ENCODE measurements at places on chromosomes 16 and 17.

GRCh38 chr16:1723450-1724147, 17.6 kb downstream of the MAPK8IP3 start:
- DNase-seq, result no peak

DNA sequence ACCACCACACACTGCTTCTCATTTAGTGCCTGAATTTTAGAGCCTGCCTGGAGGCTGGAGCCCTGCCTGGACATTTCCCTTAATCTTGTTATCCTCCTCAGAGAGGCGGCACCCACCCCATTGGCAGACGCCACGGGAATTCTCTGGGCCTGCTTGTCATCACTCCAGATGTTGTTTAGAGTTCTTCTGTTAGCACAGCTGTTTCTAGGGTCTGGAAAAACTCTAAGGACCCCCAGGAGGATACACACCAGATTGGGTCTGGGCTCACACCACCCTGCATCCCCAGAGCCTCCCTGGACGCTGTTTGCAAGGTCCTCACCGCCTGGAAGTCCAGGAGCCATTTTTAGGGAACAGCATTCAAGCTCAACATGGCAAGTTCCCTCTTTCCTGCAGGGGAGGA, 565 bp upstream of the XAF1 start:
- DNase-seq, result no peak

DNA sequence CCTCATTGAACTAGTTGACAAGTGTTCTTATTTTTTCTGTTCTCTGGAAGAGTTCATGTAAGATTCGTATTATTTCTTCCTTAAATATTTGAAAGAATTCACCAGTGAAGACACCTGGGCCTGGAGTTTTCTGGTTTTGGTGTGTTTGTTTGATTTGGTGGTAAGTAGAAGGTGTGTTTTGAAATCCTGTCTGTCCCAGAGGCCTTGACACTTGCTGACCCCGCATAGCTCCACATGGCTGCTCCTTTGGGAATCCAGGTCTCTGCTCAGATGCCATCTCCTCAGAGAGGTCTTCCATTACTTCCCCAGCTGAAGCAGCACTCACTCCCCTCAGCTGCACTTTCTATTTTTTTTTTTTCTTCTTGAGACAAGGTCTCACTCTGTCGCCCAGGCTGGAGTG, 5.7 kb upstream of the NUP93 start:
- no peak for DNase-seq

GRCh38 chr17:8898126-8898525, 30.7 kb upstream of the PIK3R6 start:
- no peak for DNase-seq

DNA sequence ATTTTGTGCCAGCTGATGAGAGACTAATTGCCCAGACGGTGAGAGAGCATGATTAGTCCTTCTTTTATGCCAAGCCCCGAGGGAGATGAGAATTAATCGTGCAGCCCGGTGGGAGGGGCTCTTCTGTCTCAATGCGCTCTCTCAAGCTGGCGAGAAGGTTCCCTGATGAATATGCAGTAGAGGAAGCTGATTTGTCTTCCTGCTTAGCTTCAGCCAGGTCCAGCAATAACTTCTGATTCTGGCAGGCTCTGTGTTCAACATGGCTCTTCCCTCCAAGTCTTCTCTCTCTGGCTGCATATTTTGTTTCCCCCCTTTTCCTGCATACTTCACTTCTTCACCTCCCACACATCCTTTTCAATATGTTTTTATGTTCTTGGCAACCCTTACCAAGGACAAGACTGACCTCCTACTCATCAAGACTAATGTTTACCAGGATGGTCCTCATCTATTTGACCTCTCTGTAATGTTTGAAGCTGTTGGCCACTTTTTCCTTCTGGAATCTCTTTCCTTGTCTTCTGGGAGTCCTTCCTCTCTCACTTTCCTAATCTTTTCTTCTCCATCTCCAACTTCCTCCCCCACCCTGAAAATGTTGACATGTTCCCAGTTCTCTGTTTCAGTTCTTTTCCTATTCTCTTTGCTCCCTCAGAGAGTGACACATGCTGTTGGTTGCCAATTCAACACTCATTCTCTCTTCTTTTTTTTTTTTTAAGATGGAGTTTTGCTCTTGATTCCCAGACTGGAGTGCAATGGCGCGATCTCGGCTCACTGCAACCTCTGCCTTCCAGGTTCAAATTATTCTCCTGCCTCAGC, 33.1 kb downstream of the ARL4D start:
- no peak for DNase-seq

DNA sequence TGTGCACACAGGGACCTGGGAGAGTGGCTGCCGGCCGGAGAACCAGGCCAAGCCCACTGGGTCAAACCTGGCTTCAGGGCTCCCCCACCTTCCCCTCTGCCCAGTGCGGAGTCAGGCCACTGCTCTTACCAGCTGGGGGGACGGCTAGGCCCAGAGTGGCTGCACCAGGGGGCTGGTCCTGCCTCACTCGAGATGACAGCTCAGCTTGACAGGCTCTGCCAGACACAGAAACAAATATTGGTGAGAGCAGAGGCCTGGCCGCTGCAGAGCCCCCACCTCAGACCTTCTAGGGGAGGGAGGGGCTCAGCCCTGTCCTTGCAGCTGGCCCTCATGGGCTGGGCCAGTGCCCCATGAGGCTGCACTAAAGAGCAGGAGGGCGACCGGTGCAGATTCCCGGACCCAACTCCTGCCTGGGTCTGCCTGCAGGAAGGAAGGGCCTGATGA, 4.5 kb downstream of the NUDT16L1 start:
- no peak for DNase-seq

GRCh38 chr16:46801428-46802049, 29.4 kb downstream of the C16orf87 start:
- peak; percentile 9 for DNase-seq

- DNase-seq, result no peak
Observed at GRCh38 chr17:13230350-13231264, 212.8 kb upstream of the ELAC2 start.

DNA sequence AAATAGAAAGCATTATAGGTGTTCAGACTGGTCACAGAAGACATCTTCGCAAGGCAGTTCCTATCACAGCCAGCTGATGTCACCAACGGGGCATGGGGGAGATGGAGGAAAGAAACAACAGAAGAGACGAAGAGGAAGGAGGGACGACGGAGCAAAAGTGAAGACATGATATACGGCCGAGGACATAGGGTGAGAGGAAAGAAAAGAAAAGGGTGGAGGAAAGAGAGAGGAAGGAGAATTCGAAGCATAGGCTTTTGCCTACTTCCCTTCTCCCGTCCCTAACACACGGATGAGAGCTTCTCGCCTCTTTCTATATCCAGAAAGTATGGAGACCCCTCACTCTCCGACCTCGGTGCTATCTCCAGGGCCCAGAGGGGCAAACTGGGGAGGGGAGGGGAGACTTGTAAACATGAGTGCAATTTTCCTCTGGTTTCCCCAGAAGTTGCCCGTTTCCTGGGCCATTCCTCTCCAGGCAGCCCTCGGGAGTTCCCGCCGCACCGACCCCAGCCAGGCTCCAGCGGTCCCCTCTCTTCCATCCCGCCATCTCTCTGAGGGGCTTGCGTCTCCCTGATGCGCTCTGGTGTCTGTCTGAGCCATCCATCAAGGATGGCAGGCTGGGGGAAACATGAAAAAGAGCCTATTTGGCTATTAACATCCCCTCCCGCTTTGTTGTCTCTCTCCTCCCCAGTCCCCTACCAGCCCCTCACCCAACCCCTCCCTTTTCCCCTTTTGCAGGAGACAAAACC, 26.0 kb downstream of the COPZ2 start:
- DNase-seq, result peak; percentile 60

- no peak for DNase-seq
Observed at GRCh38 chr17:55215711-55216110, 49.0 kb upstream of the HLF start.

DNA sequence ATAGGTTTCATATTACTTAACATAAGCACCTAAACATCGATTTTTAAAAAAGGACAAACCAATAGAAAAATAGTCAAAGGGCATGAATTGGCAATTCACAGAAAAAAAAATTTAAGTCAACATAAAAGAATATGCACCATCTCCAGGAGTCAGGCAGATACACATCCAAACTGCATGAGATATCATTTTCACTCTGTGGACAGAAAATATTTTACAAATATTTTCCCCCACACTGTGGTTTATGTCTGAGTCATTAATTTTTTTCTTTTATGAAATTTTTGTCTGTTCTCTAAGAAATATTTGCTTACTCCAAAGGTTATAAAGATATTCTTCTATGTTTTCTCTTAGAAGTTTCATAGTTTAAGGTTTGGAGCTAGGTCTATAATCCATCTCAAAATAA, 74.4 kb upstream of the DNAH17 start:
- DNase-seq, result no peak

GRCh38 chr16:12020009-12020408, 43.5 kb downstream of the SNX29 start:
- DNase-seq, result no peak

DNA sequence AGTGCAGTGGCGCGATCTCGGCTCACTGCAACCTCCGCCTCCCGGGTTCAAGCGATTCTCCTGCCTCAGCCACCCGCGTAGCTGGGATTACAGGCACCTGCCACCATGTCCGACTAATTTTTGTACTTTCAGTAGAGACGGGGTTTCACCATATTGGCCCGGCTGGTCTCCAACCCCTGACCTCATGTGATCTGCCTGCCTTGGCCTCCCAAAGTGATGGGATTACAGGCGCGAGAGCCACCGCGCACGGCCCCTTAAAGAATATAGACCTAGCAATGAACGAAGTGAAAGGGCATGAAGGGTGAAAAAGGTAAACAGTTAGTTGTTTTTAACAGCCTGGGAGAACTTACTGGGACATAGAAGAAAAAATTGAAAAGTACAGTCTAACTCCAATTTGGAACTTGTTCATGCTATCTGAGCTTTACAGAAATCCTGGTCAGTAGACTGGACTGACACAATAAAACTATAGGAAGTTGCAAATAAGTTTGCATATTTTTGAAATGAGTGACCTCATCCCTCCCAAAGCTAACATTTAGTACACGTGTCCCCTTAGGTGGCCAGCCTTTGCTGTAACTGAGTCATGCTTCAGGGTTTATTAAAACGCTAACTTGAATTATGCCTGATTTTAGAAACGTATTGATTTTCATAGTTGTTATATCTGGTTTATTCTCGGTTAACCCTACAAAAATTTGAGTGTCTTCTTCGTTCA, 1.8 kb downstream of the COG1 start:
- no peak for DNase-seq

DNA sequence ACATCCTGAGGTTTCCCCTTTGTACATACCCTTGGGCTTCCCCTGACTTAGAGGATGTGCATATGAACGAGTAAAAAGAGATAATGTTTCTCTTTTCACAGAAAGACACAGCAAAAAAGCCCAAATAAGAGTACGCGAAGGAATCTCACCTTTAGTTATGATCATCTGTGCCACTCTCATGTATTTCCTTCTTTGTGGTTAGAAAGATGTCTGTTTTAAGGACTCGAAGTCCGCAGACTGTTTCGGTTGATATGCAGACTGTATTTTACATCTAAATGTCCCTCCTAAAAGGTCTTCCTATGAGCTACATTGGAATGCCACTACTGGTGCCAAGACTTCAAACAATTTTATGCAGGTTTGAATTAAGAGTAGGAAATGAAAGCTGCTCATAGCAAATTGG, 102.3 kb upstream of the GOT2 start:
- DNase-seq, result no peak

DNA sequence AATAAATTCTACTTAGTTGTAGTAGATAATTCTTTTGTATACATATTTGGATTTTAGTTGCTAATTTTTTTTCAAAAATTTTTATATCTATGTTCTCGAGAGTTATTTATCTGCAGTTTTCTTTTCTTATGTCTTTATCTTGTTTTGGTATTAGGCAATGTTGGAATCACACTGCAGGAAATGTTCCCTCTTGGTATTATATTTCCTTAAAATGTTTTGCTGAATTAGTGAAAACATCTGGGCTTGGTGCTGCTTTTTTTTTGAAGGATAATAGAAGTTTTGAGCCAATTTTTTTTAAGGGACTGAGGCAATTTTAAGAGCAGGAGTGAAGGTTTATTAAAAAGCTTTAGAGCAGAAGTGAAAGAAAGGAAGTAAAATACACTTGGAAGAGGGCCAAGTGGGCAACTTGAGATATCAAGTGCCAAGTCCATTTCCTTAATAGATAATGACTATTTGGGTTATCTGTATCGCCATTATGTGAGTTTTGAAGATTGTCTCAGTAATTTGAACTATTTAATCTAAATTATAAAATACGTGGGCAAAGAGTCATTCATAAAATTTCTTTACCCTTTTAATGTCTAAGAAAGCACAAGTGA, 1390.1 kb upstream of the CDH8 start:
- no peak for DNase-seq

GRCh38 chr16:20610892-20611349, 34.8 kb upstream of the ACSM2B start:
- DNase-seq, result no peak

DNA sequence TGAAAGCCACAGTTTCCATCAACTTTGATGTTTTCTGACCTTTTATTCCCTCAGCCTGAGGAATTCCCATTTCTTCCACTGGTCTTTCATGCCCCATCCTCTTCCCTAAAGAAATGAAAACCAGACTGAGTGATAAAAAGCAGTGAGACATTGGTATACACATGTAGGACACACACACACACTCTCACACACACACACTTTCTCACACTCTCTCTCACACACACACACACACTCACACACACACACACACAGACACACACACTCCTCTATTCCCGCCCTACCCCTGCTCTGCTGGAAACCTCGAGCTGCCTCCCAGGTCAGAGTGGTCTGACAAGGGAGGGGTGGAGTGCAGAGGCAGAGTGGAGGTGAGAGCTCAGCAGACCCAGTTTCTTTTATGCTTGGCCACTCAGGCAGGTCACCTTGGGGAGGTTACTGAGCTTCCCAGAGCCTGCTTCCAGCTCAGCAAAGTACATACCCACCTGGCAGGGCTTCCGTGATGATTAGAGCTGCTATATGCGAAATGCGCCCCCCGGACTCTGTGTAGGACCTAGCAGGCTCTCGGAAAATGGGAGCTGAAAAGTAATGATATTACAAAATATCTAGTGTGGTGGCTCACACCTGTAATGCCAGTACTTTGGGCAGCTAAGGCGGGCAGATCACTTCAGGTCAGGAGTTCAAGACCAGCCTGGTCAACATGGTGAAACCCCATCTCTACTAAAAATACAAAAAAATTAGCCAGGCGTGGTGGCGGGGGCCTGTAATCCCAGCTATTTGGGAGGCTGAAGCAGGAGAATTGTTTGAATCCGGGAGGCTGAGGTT, 30.7 kb downstream of the CCR7 start:
- DNase-seq, result no peak

DNA sequence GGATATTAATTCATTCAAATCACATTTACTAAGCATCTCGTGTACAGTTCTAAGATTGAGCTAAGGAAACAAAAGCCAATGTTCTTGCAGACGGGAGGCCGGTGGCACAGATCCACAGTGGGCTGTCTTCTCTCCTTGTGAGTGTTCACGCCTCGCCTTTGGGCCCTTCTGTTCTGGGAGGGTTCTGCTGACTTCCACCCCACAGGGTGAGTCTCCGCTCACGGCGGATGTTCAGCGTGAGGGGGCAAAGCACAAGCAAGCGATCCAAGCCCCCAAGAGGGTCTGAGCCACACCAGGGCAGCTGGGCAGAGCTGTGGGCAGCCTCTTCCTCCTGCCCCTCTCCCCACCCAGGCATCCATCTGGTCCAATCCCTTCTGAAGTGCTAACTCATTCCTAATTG, 84.3 kb upstream of the DOC2B start:
- DNase-seq, result no peak
